ENCODE measurements at places on chromosomes 4 and X.

DNA sequence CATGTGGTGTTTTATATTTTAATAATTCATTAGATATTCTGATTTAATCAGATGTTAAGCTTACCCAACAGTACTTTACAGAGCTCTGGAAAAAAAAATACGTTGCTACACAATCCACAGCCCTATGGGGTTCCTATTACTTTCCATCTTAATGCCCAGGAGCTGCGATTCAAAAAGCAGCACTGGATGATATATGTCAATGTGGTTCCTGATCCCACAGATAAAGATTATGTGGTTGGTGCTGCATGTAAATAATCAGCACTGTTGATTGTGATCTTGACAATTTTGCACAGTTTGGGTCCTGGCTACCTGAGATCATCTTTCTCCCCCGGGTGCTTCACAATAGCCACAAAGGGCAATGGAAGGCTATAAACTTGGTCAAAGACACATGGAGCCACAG lies 72.7 kb upstream of the DCLK2 start:
- no peak for DNase-seq

DNA sequence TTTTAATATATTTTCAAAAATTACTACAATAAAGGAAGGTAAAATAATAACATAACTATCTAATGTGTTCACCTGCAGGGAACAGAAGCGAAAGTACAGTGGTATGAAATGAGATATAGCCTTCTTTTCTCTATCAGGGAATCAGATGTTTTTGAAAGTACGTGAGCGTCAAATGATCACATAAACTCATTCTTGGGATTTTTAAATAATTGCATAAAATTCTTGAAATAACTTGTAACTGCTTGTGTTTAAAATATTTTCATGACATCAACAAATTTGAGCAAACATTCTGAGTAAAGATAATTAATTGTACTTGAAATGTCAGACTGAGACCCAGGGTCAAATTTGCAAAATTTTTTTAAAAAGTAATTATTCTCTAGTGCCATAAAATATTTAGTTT lies 193.5 kb upstream of the NEIL3 start:
- no peak for DNase-seq

GRCh38 chr4:139875411-139875825 lies 209.8 kb downstream of the MGST2 start:
- DNase-seq: no peak

- DNase-seq: no peak
Observed at GRCh38 chr4:132417220-132417619, 731.9 kb upstream of the PCDH10 start.

DNA sequence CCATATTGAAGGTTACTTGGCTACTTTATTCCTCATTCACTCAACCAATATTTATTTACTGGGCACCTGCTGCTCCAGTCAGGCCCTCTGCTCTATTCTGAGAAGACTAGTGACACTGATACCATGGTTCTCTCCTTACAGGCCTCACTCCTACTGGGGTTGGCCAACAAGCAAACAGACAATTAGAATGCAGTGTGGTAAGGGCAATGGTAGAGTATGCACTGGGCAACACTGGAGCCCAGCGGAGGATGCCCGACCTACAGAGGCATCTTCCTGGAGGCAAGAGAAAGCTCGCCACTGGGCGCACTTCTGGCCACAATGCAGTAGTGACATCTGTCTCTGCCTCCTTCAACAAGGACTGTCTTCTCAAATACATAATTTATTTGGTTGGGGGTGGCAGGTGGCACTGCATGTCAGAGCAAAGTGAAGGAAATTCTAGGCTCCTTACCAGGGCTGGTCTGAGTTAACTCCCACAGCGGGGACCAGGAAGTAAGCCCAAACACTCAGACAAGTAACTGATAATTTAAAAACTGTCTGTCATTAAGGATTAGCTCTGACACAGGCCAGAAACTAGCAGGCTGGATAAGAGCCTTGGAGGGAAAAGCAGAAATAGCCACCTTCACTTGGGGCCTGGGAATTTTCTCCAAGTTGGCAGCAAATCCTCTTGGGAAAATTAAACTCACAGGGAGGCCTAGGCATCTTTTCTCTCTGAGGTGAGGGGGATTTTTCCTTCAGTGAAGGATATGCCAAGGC lies 150.7 kb upstream of the EOLA2 start:
- no peak for DNase-seq

DNA sequence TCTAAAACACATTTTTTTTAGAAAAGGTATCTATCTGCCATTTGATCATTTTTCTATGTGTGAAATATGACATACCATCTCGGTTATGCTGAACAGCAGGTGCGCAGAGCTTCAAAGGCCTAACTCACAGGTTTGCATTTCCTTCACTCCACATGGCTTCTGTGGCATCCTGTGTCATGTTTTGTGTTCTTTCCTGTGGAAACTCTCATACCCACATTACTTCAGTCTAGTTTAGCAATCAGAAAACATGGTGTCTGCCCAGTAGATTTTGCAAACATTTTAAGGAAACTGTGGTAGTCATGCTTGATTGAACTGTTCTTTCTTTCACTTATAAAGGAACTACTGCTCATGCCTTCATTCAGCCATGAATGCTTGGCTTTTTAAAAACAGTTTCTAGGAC lies 11.3 kb upstream of the ARAP2 start:
- DNase-seq: no peak

GRCh38 chrX:38277802-38278201 lies 49.5 kb downstream of the RPGR start:
- DNase-seq: no peak

- DNase-seq: no peak
Observed at GRCh38 chr4:124943145-124943889, 230.8 kb upstream of the ANKRD50 start.

- DNase-seq: no peak
Observed at GRCh38 chrX:73447311-73447794, 500 bp downstream of the CDX4 start.

DNA sequence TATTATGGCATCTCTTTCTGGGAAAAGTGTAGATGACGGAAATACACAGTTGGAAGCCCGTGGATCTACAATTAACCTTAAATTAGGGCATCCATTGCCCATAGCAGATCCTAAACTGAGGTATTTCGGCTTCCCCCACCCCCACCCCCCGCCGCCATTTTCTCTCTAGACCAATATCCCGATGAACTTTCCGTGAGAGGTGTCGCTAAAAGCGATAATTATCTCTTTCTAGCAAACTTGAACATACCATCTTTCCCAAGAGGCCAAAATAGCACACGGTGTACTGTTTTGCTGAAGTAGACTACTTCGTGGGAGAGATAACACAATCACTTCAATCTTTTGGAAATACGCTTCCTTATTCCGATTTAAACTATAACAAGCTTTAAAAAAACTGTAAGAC lies 554 bp downstream of the KLHL15 start:
- peak; percentile 26 for DNase-seq

DNA sequence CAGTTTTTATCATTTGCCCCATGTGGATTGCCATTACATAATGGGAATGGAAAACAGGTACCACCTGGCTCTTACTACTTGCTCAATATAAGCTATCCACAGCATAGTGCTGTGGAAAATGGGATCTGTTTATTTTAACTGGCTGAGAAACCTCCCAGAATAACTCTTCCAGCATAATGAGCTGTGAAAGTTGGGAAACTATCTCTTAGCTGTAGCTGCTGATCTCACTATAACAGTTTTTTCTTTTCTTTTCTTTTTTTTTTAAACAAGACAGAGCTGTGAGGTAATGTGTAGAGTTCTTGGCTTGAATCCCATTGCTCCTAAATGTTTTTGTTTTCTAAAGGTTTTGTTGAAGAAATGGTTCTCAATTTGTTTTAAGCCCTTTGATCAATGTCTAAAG lies 988.3 kb downstream of the PCDH19 start:
- no peak for DNase-seq

- DNase-seq: peak; percentile 0
Observed at GRCh38 chr4:20882500-20882899, 182.2 kb downstream of the PACRGL start.

- peak; percentile 74 for DNase-seq
Observed at GRCh38 chr4:127143460-127144195, 489.1 kb upstream of the INTU start.

- peak; percentile 27 for DNase-seq
Observed at GRCh38 chrX:119121341-119121740, 6.3 kb downstream of the KIAA1210 start.

GRCh38 chr4:30726090-30726675 lies 6.0 kb downstream of the PCDH7 start:
- peak; percentile 6 for DNase-seq

DNA sequence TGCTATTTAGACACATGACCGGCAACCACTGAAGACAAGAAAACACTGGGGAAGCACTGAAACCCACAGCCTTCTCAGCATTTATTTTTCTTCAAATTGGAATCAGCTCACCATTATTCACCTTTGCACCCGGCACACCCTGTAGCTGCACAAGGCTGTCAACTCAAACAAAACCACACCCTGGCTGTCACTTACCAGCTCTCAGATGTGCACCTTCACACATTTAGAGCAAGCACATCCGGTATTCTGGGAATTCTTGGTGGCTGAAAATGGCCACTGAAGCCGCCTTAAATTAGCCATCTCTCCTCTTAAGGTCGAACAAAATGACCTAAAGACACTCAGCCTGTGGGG lies 5.9 kb downstream of the ZFYVE28 start:
- DNase-seq: no peak

GRCh38 chr4:1366371-1367229 lies 19.6 kb downstream of the UVSSA start:
- no peak for DNase-seq

DNA sequence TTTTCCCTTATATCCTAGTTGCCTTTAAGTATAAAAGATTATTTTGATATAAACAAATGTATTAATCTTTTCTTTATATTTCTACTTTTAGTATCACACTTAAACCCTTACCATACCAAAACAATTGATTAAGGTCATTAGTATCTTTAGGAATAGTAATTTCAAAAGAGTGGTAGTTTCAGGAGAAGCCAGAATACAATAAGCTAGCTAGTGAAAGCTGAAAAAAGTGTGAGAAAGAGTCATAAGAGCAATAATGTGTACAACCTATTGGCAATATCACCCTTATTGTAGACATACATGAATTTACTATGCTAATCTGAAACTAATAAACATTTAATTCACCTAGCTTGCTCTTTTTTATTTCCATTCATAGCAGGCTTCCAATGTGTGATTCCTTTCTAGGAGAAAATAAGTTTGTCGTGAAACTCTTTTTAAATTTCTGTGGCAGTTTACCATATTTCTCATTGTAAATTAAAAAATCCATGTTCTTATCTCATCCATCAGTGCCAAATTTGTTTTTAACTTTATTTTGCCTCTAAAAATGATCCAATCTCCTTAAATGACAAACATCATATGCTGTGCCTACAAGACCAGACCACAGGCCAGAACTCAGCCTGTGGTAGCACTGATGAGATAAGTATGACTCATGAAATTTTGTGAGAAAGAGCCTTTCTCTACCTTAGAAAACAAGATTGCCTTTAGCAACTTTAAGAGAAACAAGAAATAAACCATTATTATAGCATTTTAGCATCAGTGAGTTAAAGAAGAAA lies 8.1 kb downstream of the NEK1 start:
- peak; percentile 81 for DNase-seq

GRCh38 chr4:42401171-42401570 lies 3.9 kb downstream of the SHISA3 start:
- no peak for DNase-seq

GRCh38 chrX:11137543-11138139 lies 26.5 kb downstream of the HCCS start:
- peak; percentile 54 for DNase-seq

GRCh38 chrX:84760560-84760959 lies 243.1 kb upstream of the APOOL start:
- DNase-seq: no peak

DNA sequence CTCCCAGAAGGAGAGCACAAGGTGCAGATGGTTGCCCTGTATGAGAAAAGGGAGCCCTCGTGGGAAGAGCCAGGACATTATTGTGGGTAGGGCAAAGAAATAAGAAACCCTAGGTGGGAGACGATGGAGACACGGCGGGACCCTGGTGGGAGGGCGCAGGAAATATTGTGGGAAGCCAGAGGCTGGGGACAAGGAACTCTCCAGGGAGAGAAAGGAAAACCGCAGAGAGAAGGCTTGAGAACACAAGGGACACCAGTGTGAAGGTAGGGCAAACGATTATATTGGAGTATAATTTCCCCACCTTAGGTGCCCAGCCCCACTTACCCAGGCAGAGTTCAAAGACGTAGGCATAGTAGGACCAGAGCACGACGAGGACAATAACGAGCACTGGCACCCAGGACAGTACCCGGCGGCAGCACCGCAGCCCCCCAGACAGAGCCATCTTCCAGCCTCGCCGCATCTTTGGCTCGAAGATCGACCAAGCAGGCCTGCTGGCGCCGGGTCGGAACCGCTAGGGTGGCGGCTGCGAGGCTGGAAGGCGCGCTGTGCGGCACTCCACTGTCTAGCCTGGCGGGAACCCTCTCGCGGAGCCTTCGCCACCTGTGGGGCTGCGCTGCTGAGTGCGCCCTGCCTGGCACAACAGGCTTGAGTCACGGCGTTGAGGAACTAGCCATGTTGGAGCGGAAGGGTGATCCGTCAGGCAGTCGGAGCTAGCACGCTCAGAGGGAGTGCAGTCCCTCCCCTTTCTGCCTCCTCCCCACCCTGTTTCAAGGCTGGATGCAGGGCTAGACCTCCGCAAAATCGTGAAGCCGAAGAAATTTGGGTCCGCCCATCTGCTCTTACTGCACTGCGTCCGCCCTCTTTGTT lies at the start of gene ZDHHC15:
Gene ZDHHC15, minus strand, starts transcription at position 473 of the 867 bp plus-strand sequence. Its CDS starts 13 bp downstream, at position 460.
- peak; percentile 85 for DNase-seq

DNA sequence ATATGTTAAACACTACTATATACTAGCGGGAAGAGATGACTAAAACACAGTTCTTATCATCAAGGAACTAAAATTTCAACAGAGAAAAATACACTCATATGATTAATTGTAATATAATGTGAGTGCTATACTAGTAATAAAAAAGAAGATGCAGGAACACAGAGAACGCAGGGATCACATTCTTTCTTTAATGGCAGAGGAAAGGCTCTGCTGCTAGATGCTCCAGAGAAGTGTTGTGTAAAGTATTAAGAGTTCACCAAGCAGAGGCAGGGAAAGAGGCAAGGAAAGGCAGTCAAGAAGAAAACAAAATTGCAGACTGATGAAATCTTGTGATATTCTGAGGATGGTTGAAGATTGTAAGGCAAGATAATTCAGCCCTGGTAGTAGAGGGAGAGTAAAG lies 394.7 kb downstream of the PDGFC start:
- no peak for DNase-seq
